Mesothelial cell of epicardium (in vitro differentiated cells): ENCODE measurements at places on chromosomes 5 and 9.

DNA sequence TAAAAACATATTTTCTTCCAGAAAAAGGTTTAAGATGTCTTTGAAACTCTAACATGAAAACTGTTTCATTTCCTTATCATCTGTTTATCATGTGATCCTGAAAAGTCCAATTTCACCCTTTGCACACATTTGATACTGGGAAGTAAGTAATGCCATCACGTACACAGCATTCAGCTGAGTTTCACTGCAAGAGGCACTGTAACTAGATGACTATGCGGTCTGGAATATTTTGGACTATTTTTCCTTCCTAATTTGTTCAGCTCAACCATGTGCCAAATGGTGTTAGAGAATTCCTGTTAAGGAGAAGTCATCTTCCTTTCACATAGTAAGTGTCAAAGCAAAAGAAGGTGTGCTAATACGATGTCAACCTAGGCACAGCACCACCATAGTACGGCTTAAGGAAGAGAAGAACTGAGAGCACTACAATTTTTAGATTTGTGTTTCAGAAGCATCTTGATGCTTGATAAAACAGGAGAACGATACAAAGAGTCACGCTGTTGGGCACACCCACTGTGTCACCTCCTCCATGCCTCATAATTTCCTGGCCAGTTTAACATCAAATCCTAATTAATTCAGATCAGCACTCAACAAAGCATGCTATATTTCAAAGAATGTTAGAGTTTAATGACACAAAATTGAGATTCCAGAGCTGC lies 77.5 kb downstream of the GNAQ start:
- H3K4me3 ChIP-seq: no peak overlapping the region
- H3K27me3 ChIP-seq: no peaks in the 10 kb centered on the region
- peaks cover 39% of the 10 kb centered on the region for H3K4me1 ChIP-seq
- H3K27ac ChIP-seq: peak overlapping the region; percentile 38

DNA sequence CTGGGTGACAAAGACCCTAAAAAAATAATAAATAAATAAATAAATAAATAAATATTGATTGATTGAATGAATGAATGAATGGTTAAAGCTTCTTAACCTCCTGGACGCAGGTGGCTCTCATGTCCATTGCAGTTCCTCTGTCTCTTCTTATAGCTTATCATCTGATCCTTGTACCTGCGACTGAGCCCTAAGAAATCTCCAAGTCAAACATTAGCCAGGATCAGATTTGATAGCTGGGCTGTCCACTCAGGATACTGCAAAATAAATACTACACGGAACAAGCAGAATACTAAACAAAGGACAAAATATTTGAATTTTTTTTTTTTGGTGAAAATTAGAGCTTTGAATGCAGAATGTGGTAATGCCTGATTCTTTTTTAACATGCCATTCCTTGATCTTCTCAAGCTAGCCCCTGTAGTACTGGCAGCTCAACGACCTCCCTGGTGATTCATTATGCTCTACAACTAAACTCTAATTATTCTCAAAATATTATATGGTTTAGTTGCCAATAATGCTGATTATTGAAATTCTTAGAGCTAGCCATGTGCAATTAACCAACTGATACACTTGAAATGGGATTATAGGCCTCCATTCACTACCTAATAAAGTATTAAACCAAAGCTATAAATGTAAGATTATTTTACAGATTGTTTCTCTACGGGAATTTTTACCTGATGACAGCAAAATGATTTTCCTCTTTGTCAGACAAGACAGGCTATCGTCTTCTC lies 9.9 kb upstream of the TMEM245 start:
- H3K4me1 ChIP-seq: no peaks in the 10 kb centered on the region
- no peaks in the 10 kb centered on the region for H3K27me3 ChIP-seq
- H3K36me3 ChIP-seq: no peaks in the 10 kb centered on the region
- H3K27ac ChIP-seq: no peak overlapping the region
- H3K4me3 ChIP-seq: no peak overlapping the region

- H3K4me3 ChIP-seq: peak within 1 kb of the TSS; percentile 75
- no peaks in the 10 kb centered on the region for H3K36me3 ChIP-seq
- peaks cover 14% of the 10 kb centered on the region for H3K4me1 ChIP-seq
- peaks cover 80% of the 10 kb centered on the region for H3K27me3 ChIP-seq
- DNase-seq: peak; percentile 49
Observed at GRCh38 chr5:77210091-77210963, at the start of gene PDE8B. TSS of gene PDE8B (plus strand) at chr5:77210680. CDS start at chr5:77210926, 246 bp downstream.

DNA sequence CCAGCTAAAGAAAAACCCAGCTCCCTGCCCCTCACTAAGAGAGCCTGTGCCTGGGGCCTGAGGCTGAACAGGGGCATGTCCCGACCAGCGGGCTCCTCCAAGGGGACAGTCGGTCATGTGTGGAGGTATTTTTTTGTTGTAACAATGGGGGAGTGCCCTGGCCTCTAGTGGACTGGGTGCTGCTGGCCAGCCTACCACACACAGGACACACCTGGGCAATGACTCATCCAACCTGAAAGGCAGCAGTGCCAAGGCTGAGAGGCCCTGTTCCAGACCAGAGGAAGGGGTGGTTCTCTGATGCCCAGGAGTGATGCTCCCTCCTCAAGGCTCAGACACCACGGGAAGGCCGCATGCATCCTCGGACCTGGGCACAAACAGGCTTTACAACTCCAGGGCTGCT lies 181.5 kb downstream of the OLFM1 start:
- H3K36me3 ChIP-seq: no peaks in the 10 kb centered on the region
- no peak for DNase-seq
- peaks cover 41% of the 10 kb centered on the region for H3K27me3 ChIP-seq
- H3K4me1 ChIP-seq: peaks cover 2% of the 10 kb centered on the region

DNA sequence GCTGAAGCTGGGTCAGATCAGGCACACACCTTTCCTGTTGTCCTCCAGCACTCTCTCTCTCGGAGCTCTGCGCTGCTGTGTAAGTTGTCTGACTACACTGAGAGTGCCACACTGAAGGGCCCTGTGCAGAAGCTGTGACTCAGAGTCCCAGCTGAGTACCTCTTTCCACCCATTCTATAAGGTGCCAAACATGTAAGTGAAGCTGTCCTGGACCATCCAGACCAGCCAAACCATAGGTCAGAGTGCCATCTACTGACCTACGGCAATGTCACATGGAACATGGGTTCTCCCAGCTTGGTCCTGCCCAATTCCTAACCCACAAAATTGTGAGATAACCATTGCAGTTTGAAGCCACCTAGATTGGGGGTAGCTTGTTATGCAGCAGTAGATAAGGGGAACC lies 68.2 kb downstream of the ADCY2 start:
- H3K27ac ChIP-seq: no peak overlapping the region
- H3K36me3 ChIP-seq: no peaks in the 10 kb centered on the region
- no peak for DNase-seq
- peaks cover 2% of the 10 kb centered on the region for H3K27me3 ChIP-seq
- H3K4me3 ChIP-seq: no peak overlapping the region
- no peaks in the 10 kb centered on the region for H3K4me1 ChIP-seq

GRCh38 chr5:175377816-175378215 lies 66.2 kb downstream of the DRD1 start:
- H3K36me3 ChIP-seq: no peaks in the 10 kb centered on the region
- H3K27ac ChIP-seq: no peak overlapping the region
- no peak overlapping the region for H3K4me3 ChIP-seq
- peaks cover 13% of the 10 kb centered on the region for H3K4me1 ChIP-seq

DNA sequence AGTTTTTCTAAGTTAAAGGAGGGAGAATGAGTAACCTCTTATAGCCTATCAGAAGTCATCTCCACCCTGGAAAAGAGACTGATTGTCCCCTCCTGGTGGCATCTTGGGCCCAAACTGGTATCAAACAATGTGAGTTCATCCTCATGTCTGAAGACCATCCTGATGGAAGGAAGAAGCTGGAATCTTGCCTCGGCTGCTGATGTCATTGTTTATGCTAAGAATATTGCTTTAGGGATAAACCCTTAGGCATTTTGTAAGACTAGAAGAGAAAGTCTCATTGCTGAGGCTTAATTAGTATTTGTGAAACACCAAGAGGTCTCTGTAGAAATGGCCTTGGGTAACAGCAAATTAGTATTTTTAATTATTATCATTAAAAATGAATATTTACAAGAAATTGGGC lies 65.7 kb upstream of the KCNN2 start:
- H3K27ac ChIP-seq: no peak overlapping the region
- no peaks in the 10 kb centered on the region for H3K27me3 ChIP-seq
- H3K4me1 ChIP-seq: peaks cover 9% of the 10 kb centered on the region
- no peak overlapping the region for H3K4me3 ChIP-seq

GRCh38 chr5:152349683-152350526 lies 55.2 kb downstream of the NMUR2 start:
- no peak overlapping the region for H3K27ac ChIP-seq
- peaks cover 17% of the 10 kb centered on the region for H3K4me1 ChIP-seq
- no peak overlapping the region for H3K4me3 ChIP-seq
- peak; percentile 40 for DNase-seq
- no peaks in the 10 kb centered on the region for H3K27me3 ChIP-seq

- DNase-seq: no peak
- peaks cover 2% of the 10 kb centered on the region for H3K4me1 ChIP-seq
- H3K27ac ChIP-seq: no peak overlapping the region
Observed at GRCh38 chr5:125597338-125597737, 825.9 kb upstream of the GRAMD2B start.

- peak overlapping the region; percentile 37 for H3K27ac ChIP-seq
- peaks cover 3% of the 10 kb centered on the region for H3K36me3 ChIP-seq
- DNase-seq: no peak
- H3K27me3 ChIP-seq: no peaks in the 10 kb centered on the region
- H3K4me3 ChIP-seq: no peak overlapping the region
Observed at GRCh38 chr9:128007566-128008138, 26.9 kb upstream of the EEIG1 start.

- no peaks in the 10 kb centered on the region for H3K36me3 ChIP-seq
- H3K27ac ChIP-seq: peak overlapping the region; percentile 7
- no peak for DNase-seq
- H3K4me1 ChIP-seq: peaks cover 20% of the 10 kb centered on the region
- H3K27me3 ChIP-seq: peaks cover 9% of the 10 kb centered on the region
Observed at GRCh38 chr9:68492806-68493205, 47.9 kb downstream of the TMEM252 start.

- DNase-seq: no peak
- H3K27me3 ChIP-seq: peaks cover 5% of the 10 kb centered on the region
- H3K27ac ChIP-seq: no peak overlapping the region
- H3K4me3 ChIP-seq: no peak overlapping the region
- no peaks in the 10 kb centered on the region for H3K36me3 ChIP-seq
- no peaks in the 10 kb centered on the region for H3K4me1 ChIP-seq
Observed at GRCh38 chr5:43410414-43410813, 1.8 kb downstream of the CCL28 start.

- no peak for DNase-seq
- H3K4me3 ChIP-seq: no peak overlapping the region
- no peak overlapping the region for H3K27ac ChIP-seq
- no peaks in the 10 kb centered on the region for H3K36me3 ChIP-seq
- peaks cover 34% of the 10 kb centered on the region for H3K4me1 ChIP-seq
Observed at GRCh38 chr9:18488886-18489285, 14.9 kb downstream of the ADAMTSL1 start.

DNA sequence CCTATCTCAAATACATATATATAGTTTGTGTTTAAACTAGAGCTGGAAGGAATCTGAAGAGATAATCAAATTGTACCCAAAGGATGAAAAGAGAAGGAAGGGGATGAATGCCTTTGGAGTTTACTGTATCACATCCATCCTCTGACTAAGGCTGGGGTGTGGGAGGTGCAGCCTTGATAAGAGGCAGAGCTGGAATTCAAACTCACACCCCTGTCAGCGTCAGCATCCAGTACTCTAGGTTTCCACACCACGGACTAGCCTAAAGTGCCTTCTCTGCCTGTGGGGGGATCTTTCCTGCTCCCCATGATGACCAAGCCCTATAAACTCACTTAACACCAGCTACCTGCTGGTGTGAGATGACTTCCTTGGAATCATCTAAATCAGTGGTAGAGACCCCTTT lies 48.1 kb downstream of the EPB41L4B start:
- H3K4me1 ChIP-seq: peaks cover 2% of the 10 kb centered on the region
- DNase-seq: no peak
- no peaks in the 10 kb centered on the region for H3K27me3 ChIP-seq
- H3K36me3 ChIP-seq: peaks cover 6% of the 10 kb centered on the region
- H3K4me3 ChIP-seq: no peak overlapping the region

DNA sequence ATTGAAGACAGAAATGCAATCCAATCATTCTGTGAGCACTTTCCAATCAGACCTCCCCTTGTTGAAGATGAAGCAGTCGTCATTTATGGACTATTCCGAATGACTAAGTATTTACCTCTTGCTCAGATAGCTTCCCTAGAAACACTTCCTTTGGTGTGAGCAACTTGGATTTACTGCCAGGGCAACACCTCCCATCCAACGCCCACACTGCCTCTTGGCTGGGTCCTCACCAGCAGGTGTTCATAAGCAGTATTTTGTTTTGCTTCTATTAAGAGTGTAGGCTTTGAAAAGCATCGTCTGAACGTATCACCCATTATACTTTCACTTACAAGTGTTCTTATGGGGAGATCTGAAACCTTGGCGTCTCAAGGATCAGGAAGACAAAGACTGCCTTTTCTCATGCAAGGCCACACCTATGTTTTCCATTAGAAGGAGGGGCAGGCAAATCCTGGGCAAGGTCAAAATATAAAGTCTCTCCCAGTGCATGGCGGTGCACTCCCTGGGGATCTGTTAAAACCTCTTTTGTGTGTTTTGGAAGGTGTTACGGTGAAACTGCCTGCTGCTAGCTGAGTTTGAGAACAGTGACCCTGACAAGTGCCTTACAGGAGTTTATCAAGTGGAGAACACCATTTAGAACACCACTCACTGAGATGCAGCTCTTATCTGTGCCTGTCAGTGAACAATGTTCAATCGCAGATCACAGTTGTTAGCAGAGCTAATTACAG lies 10.6 kb upstream of the MARCHF3 start:
- no peaks in the 10 kb centered on the region for H3K4me1 ChIP-seq
- no peak overlapping the region for H3K27ac ChIP-seq
- no peak overlapping the region for H3K4me3 ChIP-seq
- no peak for DNase-seq

GRCh38 chr9:11158676-11159075 lies 545.9 kb upstream of the PTPRD start:
- peaks cover 4% of the 10 kb centered on the region for H3K36me3 ChIP-seq
- no peak overlapping the region for H3K4me3 ChIP-seq
- no peaks in the 10 kb centered on the region for H3K4me1 ChIP-seq
- no peak overlapping the region for H3K27ac ChIP-seq

- no peak overlapping the region for H3K4me3 ChIP-seq
- H3K27me3 ChIP-seq: no peaks in the 10 kb centered on the region
- H3K4me1 ChIP-seq: no peaks in the 10 kb centered on the region
- no peak for DNase-seq
- H3K36me3 ChIP-seq: no peaks in the 10 kb centered on the region
Observed at GRCh38 chr5:176517053-176517661, 20.0 kb downstream of the RNF44 start.

DNA sequence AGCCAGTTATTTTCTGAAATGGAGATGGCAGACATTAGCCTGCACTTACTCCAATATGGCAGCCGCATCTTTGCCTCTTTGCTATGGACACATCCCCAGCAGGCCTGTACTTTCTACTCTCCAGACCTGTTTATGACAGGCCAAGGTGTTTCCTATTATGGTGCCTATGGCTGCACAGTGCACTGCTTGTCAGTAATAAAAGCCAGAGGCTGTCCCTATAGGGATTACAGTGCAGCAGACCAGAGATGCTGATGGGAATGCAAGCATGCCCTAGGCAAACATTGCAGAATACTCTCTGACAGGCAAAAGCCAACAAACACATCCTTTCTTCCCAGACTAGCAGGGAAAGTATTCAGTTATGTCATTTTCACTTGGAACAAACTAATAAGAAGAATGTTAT lies 442.9 kb downstream of the RAB3C start:
- peaks cover 35% of the 10 kb centered on the region for H3K36me3 ChIP-seq
- no peaks in the 10 kb centered on the region for H3K27me3 ChIP-seq
- DNase-seq: no peak

- H3K27me3 ChIP-seq: no peaks in the 10 kb centered on the region
- H3K4me1 ChIP-seq: no peaks in the 10 kb centered on the region
- H3K36me3 ChIP-seq: no peaks in the 10 kb centered on the region
- DNase-seq: no peak
- H3K4me3 ChIP-seq: no peak overlapping the region
Observed at GRCh38 chr9:135512241-135512603, 9.0 kb upstream of the LCN1 start.
